ENCODE measurements at places on chromosomes 5 and 9.

- no peak for DNase-seq
Measured at GRCh38 chr9:77983320-77983662, 48.3 kb downstream of the GNAQ start.

GRCh38 chr9:87499424-87500017 is 1.9 kb downstream of the DAPK1 start:
- DNase-seq, result no peak

GRCh38 chr9:121778252-121779225 is 127.1 kb downstream of the DAB2IP start:
- no peak for DNase-seq

GRCh38 chr9:90801241-90801972 is at the start of gene SYK:
TSS of gene SYK (plus strand) at chr9:90801819. CDS start at chr9:90843899, 42,080 bp downstream.
- no peak for DNase-seq

DNA sequence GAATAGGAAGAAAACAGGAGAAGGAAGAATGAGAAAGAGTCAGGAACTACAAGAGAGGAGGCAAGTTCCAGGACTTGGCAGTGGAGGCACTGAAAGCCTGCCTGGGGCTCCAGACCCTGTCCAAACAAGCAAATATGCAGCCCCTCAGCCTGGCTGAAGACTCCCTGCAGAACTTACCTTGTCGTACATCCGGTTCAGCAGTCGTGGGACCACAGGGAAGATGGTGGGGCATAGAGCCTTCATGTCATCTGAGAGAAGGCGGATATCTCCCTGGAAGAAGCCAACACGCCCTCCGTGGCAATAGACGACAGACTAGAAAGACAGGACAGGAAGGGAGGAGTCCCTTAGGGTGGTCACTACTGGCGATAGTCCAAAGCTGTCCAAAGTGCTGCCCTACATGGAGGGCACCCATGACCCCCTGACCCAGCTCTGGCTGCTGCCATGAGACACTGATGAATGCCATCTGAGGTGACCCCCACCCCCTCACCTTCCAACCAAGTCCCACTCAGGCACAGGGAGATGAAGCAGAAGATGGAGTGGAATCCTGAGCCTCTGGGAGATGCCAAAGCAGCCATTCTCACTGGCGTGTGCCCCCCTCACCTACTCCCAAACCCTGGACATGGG is 27.7 kb upstream of the MEIKIN start:
- DNase-seq, result no peak

- DNase-seq, result no peak
Measured at GRCh38 chr5:82466986-82467561, 188.9 kb upstream of the RPS23 start.

DNA sequence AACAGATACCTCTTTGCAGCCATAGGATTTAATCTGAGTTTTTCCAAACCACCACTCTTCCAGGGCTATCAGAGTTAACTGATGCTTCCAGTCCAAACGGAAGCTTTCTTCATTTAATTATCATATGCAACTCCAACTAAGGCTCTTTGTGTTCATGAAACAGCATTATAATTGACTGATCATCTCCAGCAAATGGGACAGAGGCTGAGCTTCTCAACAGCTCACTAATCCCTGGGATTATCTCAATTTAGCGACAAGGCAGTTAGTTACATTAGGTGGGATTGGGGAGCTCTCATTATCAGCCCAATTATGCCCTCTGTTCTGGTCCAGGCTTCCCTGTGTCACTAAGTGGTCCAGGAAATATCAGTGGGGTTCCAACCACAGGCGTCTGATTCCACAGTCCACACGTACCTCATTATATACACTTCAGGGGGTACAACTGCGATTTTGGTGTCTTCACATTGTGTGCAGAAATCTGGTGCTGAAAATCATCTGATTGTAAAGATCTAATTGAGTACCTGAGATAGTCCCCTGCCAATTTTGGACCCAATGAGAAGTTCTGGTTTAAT is 313.5 kb upstream of the PANK3 start:
- no peak for DNase-seq

DNA sequence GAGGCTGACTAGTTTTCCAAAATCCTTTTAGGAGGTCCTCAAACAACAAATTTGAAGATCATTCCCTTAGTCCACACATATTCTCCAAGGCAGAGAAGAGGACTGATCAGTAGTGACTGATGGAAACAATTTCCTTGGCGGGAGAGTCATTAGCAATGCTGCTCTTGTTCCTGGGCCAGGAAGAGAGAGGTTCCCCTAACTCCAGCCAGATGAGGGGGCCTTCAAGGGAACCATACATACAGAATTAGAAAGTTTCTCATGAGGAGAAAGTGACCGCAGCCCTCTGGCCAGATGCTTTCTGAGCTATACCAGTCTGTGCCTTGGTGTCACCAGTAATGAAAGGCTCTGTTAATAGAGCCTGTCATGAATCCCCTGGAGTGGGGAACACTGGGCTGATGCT is 539.4 kb downstream of the BNC2 start:
- no peak for DNase-seq

DNA sequence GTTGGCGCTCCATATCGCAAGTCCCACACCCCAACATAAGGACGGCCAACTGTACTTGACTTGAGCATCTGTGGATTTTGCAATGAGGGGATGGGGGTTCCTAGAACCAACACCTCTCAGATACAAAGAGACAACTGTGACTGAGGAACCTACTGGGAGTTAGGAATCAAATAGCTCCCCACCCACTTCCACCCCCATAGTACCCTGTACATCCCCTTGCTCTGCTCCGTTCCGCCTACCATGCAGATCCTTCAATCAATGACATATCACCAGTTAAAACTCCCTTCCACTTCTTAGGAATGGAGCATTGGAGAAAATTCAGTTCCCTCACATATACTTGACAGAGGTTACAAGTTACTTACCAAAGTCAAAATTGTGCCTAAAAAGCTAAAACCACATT is 140.9 kb downstream of the MLLT3 start:
- DNase-seq, result no peak

GRCh38 chr5:64814073-64814472 is 45.3 kb downstream of the CWC27 start:
- DNase-seq, result no peak

- no peak for DNase-seq
Measured at GRCh38 chr5:91061946-91062562, 321.1 kb downstream of the ARRDC3 start.
